NCI-H2081 (cell line): ENCODE measurements at places on chromosomes 2 and 18.
A peak's percentile ranks its signal among the peaks of the same experiment; 100 is the strongest.

DNA sequence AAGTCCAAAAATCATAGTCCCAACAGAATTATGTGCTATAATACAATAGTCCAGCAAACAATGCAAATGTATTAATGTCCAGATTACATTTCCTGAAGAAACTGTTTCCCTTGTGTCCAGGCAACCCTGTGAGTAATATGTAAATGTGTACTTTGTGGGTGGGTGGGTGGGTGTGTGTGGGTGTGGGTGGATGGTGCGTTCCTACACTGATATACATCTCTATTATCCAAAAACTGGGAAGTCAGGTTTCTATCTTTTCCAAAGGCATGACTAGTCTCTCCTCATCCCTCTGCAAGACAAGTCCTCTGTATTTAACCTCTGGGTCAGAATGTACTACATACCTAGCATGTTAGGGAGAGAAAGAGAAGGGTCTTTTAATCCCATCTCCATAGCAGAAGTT, 71.6 kb downstream of the LNPK start:
- DNase-seq, result no peak

GRCh38 chr2:40431600-40431955, 20.3 kb downstream of the SLC8A1 start:
- no peak for DNase-seq

DNA sequence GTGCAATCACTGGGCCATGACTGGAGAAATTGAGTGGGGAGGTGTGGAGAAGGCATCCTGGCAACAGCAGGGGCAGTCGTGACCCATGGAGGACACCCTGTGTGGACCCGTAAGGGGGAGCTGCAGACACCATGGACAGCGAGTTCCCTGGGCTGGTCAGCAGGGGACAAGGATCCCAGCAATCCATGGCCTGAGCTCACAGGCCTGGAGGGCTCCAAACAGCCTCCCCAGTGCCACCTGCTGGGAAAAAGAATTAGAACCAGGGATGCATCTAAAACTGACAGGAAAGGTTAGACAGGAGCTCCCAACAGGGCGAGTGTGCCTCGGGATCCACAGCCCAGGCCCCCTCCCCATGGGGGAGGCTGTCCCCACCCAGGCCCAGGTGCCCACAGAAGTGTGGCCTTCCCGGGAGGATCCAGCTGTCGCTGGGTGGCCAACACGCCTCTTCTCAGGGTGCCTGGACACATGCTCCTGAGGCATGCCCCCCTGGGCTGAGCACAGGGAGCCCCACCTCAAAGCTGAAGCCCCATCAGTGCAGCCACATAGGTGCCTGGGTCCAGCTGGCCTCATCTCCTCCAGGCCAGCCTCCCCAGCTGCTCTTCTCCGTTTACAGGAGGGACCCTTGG, 20.5 kb upstream of the KIF1A start:
- peak; percentile 30 for DNase-seq

- no peak for DNase-seq
Observed at GRCh38 chr18:27114842-27115241, 70.3 kb downstream of the CHST9 start.

- DNase-seq, result peak; percentile 28
Observed at GRCh38 chr2:97645112-97645694, 659 bp upstream of the COX5B start.

- DNase-seq, result no peak
Observed at GRCh38 chr2:107108556-107108955, 222.6 kb upstream of the ST6GAL2 start.

DNA sequence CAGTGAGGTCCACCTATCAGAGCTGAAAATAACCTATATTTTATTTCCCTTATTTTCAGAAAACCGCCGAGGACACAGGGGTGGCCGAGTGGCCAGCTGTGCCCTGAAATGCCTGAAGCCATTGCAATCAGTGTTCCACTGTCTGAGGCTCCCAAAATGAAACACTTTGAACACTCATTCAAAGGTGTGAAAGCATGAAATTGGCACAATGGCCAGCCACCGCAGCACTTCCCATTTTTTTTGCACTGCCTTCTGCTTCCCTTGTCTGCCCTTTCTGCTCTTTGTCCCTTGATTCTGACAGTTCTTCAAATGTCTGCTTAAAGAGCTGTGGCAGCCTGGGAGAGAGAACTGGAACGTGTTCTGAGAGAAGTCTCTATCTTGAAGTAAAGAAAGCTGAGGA, 1127.5 kb upstream of the CELF4 start:
- DNase-seq, result no peak

GRCh38 chr2:224584785-224585210, 365 bp downstream of the CUL3 start:
- DNase-seq, result peak; percentile 53

- DNase-seq, result no peak
Observed at GRCh38 chr2:219638217-219638947, 11.0 kb downstream of the SLC4A3 start.

DNA sequence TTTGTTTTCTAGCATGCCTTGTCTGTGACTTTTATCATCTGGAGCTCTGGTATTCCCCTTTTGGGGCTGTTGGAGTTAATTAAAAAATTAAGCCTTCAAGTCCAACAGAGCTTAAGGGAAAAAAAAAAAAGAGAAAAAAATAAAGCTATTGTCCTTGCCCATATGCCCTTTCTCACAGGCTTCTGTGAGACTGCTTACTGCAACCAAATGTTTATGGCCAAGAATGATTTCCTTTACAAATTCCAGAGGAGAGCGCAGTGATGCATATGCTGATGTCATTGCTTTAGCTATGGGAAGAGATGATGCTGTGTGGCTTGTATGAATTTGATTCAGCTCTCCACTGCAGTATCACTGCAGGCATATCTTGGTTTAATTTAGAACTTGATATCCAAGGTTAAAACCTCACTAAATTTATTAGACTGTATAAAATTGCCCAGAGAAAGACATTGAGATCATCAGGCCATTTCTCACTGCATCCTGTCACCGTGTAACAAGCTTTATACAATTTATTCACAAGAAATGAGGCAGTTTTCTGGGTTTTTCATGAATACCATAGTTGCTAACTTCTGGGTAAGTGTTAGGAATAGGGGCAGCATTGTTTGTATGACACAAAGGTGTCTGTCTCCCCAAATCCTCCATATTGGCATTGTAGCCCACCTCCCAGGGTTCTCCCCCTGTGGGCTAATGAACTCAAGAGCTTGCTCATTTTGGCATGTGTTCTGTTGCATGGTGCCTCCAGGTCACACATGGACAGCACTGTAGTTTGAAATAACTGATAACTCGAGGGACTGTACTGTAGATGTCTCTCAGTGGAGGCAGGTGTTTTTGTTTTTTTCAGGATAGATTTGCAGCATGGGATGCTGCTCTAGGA, 85.0 kb downstream of the TANC1 start:
- no peak for DNase-seq

GRCh38 chr2:171531836-171532450, 9.7 kb downstream of the CYBRD1 start:
- DNase-seq, result no peak
